ENCODE measurements at places on chromosomes 7 and 10.

DNA sequence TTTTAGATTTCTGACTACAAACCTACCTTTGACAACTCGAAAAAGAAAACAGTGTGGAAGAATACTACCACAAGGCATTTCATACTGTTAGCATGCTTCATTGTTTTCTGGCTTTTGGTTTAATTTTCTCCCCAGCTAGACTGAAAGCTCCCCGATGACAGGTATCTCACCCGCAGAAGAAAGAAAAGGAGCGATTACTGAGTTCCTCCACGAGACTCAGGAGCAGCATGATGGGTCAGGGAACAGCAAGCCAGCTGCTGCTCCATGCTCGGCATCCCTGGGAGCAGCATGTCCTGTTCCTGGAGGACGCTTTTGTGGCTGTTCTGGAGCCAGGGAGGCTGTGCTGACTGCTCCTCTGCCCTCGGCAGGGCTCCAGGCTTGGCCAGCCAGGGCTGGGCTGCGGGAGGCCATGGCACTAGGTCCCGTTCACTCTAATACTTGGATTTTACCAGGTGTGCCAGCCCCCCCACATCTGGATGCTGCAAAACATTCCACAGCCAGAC, 133.4 kb downstream of the PRKAG2 start:
- DNase-seq, result no peak

GRCh38 chr10:35329520-35329919, 6.8 kb upstream of the CCNY start:
- DNase-seq, result no peak

GRCh38 chr10:110980807-110981206, 61.4 kb downstream of the SHOC2 start:
- no peak for DNase-seq

DNA sequence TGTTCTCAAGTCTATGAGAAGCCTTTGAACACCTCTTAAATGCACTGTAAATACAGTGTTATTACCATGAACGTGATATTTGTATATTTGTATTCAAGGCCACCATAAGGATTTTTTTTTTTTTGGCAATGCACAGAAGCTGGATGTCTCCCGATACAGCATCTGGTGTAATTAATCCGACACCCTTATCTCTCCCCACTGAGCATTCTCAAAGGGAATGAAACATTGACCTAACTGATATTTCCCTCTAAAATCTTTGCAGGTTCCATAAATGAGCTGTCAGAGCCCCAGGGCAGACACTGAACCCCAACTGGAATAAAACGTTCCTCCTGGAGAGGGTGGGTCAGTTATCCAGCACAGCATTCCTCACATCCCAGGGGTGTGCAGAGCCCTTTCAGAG, 316.6 kb downstream of the PAXIP1 start:
- no peak for DNase-seq

- DNase-seq, result no peak
These were observed 137.5 kb downstream of the GNAT3 start for GRCh38 chr7:80374321-80374720.

DNA sequence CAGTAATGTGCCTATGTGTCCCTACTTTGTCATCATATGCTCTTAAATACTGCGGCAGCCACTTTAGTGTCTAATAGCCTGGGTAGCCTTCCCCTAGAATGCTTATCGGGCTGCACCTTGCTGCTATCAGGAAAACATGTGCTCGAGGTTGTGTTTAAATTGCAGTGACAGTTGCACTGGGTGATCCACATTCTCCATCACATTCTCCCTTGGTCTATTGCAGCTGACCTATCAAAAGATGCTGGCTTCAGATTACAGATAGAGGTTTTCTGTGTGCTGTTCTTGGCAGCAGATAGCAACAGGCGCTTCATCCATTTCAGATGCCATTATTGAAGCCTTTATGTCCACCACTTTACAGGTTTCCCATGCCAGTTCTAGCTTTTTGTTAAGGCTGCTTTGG, 130.1 kb upstream of the MDFIC start:
- DNase-seq, result no peak

DNA sequence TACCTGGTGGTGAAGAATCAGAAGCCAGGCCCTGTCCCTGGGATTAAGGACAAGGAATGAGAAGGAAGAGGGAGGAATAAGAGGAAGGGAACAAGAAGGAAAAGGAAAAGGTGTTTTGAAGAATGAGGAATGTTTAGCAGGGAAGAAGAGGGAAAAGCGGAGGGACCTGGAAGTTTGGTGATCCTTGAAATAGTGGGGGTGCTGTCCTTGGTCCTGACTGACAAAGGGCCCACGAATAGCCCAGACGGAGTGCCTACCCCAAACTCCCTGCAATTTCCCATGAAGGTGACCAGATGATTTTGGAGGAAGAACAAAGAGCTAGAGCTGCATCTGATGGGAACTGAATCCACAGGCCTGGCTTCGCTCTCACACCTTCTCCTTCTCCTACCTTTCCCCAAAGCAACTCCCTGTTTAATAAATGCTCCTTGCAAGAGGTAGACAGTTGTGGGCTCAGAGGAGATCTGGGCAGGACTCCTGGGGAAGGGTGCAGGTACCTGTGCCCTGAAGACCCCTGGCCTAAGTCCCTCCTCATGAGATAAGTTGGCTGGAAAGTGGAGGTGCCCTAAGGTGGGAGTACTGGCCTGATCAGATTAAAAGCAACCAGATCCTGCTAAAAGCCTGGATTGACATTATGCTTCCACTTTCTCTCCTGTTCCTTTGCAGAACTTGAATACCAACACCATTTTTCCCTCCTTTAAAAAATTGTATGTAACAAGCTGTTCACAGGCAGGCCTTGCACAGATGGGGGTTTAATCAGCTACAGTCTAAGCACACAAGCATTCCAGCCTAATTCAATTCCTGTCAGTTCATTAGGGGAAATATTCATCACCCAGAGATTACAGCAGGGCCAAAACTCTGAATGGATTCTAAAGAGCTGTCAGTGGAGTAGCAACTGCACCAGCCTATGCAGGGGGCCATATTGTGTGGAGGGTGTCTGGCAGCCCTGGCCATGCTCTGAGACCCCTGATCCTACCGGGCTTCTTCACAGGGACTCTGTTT, 19.4 kb downstream of the KAZALD1 start:
- peak; percentile 62 for DNase-seq

DNA sequence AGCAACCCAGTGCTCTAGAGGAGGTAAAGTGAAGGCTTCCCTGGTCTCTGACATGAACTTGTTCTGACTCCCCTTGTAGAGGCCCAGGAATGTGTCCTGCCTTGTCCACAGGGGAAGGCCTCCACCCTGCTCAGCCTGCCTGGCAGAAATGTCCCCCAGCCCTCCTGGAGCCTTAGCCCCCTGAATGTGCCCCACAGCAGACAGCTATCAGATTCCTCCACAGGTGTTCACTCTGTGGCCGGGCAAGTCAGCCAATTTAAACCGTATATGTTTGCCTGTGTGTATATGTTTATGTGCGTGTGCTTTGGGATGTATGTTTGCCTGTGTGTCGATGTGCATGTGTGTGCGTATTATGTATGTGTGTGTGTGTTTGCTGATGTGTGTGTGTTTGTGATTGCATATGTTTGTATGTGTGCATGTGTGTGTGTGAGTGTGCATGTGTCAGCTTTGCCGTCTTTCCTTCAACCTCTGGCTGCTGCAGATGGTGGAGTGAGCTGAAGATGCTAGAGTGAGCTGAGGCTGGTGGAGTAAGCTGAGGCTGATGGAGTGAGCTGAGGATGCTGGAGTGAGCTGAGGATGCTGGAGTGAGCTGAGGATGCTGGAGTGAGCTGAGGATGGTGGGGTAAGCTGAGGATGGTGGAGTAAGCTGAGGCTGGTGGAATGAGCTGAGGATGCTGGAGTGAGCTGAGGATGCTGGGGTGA, 68.9 kb upstream of the ANTXRL start:
- no peak for DNase-seq

GRCh38 chr7:51290702-51291540, 25.7 kb downstream of the COBL start:
- DNase-seq, result no peak

GRCh38 chr10:68088740-68089139, 13.7 kb upstream of the HERC4 start:
- no peak for DNase-seq

- DNase-seq, result peak; percentile 96
These were observed 22.7 kb upstream of the FXYD4 start for GRCh38 chr10:43348511-43349312.

DNA sequence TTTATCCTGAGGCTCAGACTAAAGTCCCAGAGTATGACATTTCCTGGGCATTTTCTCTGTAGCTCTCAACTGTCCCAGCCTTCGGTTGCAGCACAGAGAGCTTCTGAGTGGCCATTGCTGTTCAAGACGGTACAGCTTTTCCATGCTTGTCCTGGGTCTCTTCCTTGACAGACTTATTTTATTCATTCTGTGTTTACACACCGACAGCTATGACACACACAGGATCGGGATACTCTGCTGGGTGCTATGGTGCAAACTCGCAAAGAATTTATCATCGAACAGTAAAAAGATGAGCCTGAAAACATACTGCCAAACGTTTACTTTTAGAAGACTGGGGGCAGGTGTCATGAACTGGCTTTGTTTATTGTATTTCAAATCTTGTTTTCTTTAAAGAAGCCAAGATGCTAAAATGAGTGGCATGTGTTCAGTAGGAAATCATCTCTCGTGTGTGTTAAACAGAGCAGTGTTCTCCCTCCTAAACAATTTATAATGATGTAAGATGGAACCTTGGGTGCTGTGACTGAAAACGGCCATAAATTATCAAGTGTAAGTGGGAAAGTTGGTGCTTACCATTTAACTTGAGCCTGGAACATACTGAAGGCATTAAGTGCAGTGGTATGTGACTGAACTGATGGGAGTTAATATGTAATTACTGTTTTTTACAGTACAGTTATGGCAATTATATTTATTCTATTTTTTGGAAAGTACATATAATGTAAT, 120.8 kb downstream of the CELF2 start:
- DNase-seq, result no peak

DNA sequence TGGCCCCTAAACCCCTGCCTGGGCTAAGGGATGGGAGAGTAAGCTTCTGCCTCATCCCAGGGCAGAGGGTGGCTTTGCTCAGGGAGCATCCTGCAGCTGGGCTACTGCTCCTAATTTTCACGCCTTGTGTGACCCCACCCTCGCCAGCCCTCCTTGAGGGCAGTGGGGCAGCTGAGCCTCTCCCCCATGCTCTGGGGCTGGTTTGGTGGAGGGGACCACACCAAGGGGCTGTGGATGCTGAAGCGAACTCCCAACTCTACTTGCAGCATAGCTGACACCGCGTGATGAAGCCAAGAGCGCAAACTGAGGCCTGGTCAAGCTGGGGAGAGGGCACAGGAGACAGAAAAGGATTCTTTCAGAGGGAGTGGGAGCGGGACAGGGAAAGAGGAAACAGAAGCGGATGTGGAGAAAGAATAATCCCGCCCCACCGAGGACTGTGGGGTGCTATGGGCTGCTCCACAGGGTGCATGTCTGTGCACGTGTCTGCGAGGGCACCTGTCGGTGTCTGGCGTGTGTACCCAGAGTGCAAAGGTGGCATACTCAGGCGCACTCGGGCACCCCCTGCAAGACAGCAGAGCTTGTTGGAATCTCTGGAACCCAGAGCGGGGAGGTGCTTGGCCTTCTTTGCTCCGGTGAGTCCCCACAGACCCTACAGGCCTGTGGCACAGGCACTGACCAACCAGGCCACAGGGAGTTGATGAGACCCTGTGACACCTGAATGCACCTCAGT, 19.4 kb upstream of the RASGEF1A start:
- DNase-seq, result no peak

- DNase-seq, result no peak
These were observed 90.3 kb upstream of the DDC start for GRCh38 chr7:50655490-50655889.

- DNase-seq, result no peak
These were observed 145.7 kb downstream of the AHR start for GRCh38 chr7:17444151-17444550.

- DNase-seq, result no peak
These were observed 49.5 kb downstream of the PIK3AP1 start for GRCh38 chr10:96670786-96671185.

GRCh38 chr10:44951576-44952226, 7.9 kb upstream of the RASSF4 start:
- no peak for DNase-seq

DNA sequence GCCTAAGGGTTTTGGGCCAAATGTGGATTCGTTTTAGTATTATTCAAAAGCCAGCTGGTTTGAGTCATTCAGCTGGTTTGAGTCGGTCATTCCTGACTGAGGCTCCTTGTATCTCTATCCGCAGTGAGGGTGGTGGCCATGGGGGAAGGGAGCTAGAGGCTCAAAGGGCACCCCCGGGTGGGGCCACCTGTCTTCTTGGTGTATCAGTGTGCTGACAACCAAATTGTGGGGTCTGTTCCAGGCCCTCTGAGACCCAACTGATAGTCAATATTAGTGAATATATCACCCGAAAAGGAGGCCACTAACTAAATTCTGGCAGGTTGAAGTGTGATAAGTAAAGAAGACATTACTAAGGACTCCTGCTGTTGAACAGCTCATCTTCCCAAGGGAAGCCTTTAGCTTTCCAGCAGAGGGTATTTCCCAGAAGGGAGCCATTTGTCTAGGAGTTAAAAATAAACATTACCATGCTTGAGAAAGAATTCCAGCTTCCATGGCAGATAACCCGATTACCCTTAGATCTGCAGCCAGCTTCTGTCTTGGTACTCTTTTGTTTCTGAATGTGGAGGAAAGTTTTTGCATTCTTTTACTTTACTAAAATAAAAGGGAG, 29.9 kb upstream of the DDX50 start:
- no peak for DNase-seq

GRCh38 chr7:23539494-23539907, 7.7 kb upstream of the TRA2A start:
- no peak for DNase-seq

- no peak for DNase-seq
These were observed 3.6 kb downstream of the NPM3 start for GRCh38 chr10:101779544-101780186.

DNA sequence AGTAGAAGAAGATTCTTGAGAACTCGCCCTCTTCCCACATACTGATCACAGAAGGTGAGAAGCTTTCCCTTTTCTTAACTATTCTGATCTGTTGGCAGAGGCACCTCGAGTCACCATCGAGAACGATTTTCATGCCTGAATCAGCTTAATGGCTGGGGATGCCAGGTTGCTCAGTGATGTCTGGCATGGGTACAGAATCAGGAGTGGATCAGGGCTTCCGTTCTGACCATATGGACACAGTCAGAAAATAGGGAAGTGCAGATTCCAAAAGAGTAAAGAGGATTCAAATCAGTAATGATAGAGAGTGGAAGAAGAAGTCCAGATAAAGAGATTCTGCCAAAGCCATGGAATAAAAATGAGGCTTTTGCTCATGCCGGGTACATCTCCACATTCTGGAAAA, 52.0 kb upstream of the GRB10 start:
- no peak for DNase-seq

GRCh38 chr10:97659589-97659988, 19.1 kb downstream of the PI4K2A start:
- no peak for DNase-seq

Data from urothelium cell line (cell line).